Suppressor macrophage (primary cell): ENCODE measurements at places on chromosomes 4 and X.

- no peak for DNase-seq
Measured at GRCh38 chr4:10121568-10122208, 5.1 kb upstream of the WDR1 start.

DNA sequence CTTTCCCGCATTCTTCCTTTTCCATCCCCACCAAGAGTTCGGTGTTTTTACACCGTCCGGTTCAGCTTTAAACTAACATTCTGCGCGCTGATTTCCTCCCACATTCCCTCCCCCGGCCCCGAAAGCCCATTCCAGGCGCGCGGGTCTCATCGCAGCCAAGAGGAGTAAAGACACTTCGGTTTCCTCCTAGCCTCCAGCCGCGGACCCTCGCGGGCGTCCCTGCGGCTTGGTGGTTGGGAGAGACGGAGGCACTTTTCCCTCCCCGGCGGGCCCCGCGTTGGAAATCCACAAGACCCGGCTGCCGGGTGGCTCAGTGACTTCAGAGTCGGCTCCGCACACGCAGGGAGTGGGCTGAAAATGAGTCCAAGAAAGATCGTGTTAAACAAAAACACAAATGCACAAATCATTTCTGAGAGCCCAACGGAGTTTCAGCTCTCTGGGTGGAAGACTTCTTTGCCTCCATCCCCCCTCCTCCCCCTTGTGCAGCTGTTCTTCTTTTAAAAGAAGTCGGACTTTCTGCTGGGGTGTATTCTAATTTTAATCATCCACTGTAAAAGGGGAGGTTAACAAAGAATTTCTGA is 2.0 kb upstream of the ARX start:
- no peak for DNase-seq

GRCh38 chrX:43380704-43381103 is 275.4 kb upstream of the MAOA start:
- no peak for DNase-seq

GRCh38 chr4:26050212-26050643 is 136.2 kb downstream of the SMIM20 start:
- DNase-seq = peak; percentile 90

DNA sequence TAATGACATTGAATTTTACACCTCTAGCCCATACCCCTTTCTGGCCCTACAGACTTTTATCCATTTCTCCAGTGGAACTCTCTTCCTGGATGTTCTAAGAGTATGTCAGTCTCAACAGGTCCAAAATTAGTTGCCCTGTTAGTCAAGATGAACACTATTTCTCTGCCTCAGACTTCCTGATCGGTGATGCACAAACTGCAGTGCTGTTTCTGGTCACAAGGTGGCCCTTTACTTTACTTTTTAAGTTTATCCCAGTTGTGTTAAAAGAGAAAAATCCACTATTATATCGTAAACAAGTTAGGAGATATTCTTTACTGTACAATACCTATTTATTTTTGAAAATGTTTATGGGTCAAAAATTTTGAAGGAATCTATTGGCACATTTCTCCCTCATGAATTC is 13.1 kb downstream of the TCEAL7 start:
- peak; percentile 61 for DNase-seq
